ENCODE measurements at places on chromosomes 13 and 19.

DNA sequence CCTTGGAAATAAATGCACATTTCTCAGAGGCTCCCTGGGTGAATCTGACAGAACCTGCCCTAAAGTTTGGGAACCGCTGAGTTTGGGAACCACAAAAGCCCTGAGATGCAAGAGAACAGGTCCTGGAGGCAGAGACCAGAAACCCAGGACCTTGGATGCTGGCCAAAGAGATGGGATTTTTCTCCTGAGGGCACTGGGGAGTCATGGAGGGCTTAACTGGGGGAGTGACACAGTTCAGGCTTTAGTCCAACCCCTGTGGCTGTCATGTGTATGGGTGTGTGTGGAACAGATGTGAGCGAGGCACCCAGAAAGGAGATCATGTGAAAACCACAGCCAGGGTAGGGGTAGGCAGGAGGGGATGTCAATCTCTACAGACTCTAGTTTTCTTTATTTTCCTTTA is 3.9 kb upstream of the NCCRP1 start:
- DNase-seq: no peak

GRCh38 chr19:10478903-10479384 is 24.2 kb downstream of the KEAP1 start:
- DNase-seq: peak; percentile 77

- DNase-seq: no peak
These were observed 746.9 kb upstream of the PCDH9 start for GRCh38 chr13:67977066-67977465.

- DNase-seq: no peak
These were observed 124.0 kb upstream of the RNF113B start for GRCh38 chr13:98300956-98301641.

- no peak for DNase-seq
These were observed 192.3 kb downstream of the SHISA2 start for GRCh38 chr13:25859528-25859927.

- DNase-seq: no peak
These were observed 48.8 kb upstream of the RAP2A start for GRCh38 chr13:97385146-97385545.

- DNase-seq: no peak
These were observed 21.9 kb downstream of the ONECUT3 start for GRCh38 chr19:1774989-1775772.

DNA sequence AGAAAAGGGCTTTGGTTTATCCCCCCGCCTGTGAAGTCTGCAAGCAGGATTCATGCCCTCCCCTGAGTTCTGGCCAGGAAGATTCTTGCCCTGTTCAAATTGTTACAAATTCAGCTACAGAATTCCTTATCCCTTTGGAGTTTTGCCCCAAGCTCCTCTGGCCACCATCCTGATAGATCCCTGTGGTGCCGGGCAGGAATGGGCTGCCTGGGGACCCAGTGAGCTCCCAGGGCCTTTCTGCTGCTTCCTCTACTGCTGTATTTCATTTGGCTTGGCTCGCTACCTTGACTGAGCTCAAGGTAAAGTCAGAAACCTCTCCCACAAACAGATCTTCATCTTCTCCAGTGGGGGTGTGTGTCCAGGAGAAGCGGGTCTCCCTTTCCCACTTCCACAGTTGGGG is 194.6 kb upstream of the NBEA start:
- DNase-seq: no peak

DNA sequence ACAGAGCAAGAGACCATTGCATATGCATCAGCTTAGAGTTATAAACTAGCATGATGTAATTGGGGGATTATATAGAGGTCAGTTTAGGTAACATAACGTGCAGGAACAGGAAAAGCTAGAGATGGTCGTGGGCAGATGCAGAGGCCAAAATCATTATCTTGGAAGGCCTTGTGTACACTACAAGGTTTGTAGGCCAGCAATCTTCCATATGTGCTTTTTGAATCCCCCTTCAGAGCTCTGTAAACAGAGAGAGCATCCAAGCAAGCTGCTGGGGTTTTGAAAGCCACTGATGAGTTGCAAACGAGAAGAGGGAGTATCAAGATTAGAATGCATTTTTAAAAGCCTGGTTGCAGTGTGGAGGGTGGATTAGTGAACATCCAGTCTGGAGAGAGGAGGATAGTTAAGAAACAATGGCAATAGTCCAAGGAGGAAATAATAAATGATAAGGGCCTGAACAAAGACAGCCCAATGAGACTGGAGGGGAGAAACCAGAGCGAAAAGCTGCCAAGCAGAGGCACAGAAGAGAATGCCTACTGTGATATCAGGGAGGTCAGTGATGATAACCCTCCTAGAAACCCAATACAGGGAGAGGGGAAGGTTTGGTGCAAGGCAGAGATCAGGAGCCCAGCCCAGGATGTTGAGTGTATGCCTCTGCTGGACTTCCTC is 109.6 kb downstream of the ZAR1L start:
- DNase-seq: no peak

- DNase-seq: no peak
These were observed 78.6 kb upstream of the TM9SF2 start for GRCh38 chr13:99422586-99423220.

GRCh38 chr19:45501730-45502014 is 3.4 kb downstream of the PPM1N start:
- no peak for DNase-seq

DNA sequence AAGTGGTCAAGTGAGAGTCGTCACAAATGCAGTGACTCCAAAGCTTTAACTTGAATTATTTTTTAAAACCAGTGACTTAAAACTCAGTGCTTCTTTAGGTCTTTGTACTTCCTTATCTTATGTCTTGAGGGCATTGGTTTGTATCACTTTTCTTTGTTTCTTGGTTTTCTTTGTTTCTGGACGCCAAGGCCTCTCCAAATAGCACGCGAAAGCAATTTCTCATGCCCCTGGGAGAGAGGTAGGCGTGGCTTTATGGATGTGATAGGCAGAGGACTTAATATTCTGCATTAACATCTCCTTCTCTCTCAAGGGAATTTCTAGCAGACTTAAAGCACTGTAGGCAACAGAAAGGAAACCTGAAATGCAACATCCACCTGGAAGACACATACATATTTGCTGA is 20.6 kb downstream of the UBE2L5 start:
- DNase-seq: no peak

- no peak for DNase-seq
These were observed 1519.2 kb downstream of the EFNB2 start for GRCh38 chr13:105016266-105016665.

- DNase-seq: no peak
These were observed 1536.6 kb downstream of the UQCRFS1 start for GRCh38 chr19:27676334-27676733.

GRCh38 chr19:5132206-5132560 is 163.3 kb downstream of the KDM4B start:
- no peak for DNase-seq

- no peak for DNase-seq
These were observed 870.1 kb downstream of the PCDH9 start for GRCh38 chr13:66359910-66360552.

DNA sequence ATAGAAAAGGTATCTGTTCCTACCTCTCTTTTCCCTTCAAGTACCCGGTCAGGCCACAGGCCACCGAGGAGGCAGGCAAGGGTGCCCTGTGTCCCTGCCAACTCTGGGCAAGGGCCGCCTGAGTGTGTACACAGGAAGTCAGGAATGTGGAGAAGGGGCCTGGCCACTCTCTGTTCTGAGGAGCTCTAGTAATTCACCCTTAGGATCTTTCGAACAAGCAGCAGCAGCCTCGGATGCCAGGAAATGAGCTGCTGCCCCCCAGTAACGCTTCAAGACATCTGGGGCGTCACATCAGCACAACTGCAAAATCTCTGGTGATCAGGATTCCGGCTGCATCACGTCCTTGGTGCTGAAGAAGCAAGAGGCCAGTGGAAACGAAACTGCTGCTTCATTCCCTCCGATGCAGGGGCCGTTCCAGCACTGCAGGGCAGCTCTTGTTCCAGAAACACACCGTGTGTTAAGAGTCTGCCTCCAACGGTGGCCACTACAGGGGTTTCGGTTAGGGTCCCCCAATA is 2.0 kb downstream of the RAB20 start:
- no peak for DNase-seq

DNA sequence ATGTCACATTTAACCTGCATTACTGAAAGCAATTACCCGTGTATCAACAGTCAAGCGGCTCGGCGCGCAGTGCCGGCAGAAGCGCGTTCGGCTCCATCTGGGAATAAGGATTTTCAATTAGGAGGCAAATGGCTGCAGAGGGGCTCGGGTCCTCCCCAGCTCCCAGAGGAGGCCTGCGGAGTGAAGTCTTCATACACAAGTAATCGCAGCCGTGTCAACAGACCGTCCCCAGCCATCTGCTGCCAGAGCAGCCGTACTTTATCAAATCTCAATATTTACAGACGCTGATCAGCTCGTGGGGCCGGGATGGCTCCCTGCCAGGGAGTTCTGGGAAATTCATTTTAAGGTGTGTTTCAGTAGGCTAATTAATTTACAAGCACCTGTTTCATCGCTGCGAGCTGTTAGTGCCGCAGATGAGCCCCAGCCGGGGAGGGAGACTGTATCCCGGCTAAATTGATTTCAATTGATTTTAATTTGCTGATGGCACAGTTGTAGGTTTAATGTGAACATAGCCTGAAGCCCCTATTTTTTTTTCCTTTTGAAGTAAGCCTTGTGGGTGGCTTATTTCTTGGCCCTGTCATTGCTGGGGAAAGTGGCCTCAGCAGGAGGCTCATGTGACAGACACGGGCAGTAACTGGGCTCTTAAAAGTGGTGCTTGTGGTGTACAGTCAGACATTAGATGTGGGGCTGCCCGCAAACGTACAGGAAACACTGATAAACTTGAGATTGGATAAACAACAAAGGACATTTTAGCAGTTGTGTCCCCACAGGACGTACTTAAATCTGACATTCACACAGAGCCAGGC is 252.7 kb downstream of the TEX29 start:
- DNase-seq: no peak

DNA sequence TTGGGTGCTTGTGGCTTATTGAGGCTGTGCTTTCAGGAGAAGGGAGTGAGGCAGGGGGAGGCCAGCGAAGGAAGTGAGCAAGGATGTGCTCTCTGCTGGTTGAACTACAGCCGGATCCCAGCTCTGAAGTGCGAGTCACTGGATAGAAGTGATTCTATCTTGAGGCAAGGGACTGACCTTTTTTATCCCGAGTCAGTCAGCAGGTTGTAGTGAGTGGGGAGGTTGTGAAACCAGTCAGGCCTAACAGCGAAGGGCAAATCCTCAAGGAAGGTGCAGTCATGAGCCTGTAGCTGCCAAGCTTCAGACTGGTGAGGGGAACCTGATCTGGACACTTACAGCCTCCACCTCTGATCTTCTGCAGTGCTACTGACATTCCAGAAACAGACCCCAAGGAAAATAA is 18.6 kb downstream of the SCEL start:
- no peak for DNase-seq

DNA sequence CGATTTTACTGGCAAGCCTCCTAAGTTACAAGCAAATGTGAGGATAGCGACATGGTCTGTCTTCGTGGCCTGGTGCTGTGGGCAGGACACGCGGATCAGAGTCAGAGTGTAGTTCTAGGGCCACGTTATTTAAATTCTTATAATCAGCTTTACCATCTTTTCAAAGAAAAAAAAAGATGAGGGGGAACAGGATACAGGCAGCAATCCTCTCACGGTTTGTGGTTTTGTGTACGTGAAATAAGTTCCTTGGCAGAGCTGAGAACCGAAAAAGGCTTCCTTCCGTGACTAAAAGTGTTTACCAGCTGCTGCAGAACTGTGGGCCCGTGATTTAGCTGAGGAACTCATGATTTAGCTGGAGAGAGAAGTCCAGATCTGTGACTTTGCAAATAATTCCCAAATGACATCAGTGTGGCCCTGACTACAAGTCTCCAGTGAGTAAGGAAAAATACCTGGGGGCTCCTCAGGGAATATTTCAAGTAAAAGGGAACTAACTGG is 27.2 kb downstream of the RCBTB2 start:
- DNase-seq: peak; percentile 31

DNA sequence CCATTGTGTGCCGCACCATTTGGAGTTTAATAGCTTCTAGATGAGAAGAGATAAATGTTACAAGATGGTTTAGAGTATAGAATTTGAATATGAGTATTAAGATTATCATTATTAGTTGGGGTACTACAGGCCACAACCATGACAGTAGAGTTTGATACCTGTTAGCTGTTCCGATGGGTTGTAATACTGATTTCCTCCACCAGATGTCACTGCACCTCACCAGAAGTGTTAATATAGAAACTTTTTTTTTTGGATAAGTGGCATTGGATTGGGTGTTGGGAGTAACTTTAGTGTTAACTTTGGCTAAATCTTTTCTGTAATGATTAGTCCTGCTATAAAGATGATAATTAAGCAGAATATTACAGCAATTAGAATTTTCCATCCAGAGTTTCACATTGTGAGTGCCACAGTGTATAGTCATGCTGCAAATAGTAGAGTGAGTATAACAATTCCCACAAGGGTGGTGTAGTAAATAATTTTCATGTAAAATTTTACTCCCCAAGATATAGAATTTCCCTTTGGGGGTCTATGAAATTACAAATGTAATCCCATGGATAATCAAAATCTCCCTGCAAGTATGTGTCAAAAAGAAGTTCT is 56.3 kb downstream of the PSG3 start:
- DNase-seq: no peak

DNA sequence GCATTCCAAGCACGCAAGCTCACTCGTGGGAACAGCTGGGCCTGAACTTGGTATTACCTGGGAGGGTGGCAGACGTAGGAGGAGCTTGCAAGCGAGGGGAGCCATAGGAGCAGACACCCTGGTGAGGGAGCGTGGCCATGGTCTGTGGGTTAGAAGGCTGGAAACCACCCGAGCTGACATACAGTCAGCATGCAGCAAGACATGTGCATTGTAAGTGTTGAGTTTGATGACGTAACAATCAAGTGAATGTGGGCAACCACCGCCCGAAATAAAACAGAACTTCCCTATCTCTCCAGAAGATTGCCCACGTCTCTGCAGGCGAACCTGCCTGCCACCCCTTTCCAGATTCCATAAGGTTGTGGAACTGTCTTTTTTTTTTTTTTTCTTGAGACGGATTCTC is 26.8 kb downstream of the UBXN6 start:
- DNase-seq: no peak

GRCh38 chr19:48301886-48302599 is 23.3 kb upstream of the EMP3 start:
- DNase-seq: no peak

DNA sequence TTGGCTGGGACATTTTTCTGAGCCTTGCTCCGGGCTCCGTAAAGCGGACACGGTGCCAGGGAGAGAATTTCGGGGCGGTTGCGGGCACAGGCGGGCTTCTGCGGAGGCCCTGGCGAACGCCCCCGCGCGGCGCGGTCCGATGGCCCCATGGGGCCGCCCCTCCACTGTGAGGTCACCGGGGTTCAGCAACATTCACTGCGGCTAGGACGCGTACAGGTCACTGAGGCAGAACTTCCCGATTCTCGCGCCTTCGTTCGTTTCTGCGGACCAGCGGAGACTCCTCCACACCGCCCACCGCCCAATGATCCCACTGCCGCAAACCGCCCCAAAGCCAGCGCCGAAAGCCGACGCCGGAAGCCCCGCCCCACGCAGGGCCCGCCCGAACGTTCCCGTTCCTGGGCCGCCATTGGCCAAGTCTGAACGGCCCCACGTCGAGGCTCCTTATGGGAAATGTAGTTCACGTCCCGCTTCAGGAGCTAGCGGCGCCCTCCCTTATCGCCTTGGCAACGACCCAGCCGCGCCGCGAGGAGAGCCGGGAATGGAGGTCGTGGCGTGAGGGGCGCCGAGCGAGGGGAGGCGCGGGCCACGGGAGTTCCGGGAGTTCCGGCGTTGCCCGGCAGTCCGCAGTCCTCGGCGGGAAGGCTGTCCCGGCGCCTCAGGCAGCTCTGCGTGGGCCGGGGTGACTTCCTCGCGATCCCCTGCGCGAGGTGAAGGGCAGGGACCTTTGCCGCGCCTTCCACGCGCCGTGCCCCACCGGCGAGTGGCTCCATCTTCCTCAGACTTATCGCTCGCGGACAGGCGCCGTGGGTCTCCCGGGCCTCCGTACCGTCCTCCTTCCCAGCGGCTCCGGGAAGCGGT is at the start of gene ZNF584:
Gene ZNF584 (plus strand): TSS at position 498 of the 858 bp plus-strand sequence. CDS start 499 bp downstream, outside the sequence.
- DNase-seq: peak; percentile 89
